ENCODE measurements at places on chromosomes 4 and X.
A peak's percentile ranks its signal among the peaks of the same experiment; 100 is the strongest.

GRCh38 chrX:48645669-48646068, 37.9 kb upstream of the WAS start:
- DNase-seq, result no peak

- no peak for DNase-seq
Measured at GRCh38 chr4:121574618-121575017, 122.2 kb downstream of the ANXA5 start.

DNA sequence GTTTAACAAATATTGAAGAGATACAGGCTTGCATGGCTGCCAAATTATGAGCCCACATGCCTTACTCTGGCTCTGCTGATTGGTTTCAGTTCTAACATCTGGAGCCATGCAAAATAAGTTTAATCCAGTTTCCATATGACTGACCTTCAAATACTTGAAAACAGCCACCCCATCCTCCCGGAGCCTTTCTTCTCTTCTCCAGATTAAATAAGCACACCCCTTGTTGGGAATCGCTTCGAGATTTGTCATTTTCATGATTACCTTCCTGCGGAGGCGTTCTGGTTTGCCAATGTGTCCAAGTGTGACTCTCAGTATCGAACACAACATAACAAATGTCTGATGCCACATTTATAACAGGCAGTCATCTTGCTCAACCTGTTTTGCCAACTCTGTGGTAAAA, 101.6 kb upstream of the JADE1 start:
- no peak for DNase-seq

DNA sequence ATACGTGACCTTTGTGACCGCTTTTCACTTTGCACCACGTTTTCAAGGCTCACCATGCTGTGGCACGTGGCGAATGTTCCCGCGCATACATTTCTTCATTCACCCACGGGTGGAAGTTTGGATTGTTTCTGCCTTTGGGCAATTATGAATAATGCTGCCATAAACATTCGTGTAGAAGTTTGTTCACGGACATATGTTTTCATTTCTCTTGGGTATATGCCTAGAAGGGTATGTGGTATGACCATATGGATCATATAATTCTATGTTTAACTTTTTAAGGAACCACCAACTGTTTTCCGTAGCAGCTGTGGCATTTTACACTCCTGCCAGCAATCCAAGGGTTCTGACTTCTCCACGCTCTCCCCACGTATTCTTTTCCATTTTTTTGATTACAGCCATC, 60.9 kb upstream of the MXD4 start:
- no peak for DNase-seq

DNA sequence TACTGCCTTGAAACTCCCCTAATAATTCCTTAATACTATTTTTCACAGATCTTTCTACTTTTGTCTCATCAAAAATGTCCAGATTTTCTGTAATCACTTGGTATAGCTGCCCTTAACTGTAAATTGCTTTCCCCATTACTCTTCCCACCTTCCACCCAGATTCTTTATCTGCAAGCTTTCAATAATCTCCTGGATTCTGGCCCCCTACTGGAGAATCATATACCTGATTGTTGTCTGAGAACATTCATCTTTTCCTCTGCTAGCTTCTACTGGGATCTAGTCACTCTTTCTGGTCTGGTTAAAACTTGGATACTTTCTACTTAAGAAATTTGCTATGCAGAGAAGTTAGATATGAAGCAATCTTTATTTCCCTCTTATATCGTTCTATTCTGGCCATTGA, 552.6 kb downstream of the PCDH19 start:
- no peak for DNase-seq

DNA sequence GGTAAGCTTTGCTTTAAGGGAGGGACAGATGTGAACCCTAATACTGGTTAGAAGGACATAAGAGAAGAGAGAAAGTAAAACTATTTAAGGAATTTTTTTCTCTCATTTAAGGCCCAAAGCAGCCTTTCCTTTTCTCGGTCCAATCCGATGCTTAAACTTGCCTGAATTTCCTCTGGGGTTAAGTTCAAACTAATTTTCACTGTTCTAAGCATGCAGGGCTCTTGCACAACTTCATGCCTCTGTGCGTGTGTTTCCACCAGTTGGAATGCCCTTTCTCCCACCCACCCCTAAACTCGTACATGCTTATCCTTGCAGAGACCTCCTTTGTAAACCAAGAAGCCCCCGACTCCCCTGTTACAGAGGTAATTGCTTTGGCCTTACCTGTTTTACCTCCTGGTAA, 204.7 kb downstream of the CBR4 start:
- DNase-seq, result no peak

DNA sequence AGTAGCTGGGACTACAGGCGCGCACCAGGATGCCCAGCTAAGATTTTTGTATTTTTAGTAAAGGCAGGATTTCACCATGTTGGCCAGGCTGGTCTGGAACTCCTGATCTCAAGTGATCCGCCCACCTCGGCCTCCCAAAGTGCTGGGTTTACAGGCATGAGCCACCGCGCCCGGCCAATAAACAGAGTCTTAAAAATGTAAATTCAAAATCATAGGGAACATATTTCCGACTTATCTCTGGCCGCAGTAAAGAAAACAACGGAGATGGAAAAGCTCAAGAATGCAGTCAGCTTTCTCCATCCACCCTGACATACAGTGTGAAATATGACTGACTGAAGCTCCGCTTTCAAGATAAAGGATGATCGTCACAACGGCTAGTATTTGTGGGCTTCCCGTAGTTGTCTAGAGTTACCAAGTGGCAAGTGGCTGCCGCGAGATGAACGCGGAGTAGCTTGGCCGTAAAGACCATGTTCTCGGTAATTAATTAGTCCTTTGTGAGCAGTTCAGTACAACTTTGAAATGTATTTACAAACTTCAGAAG, 495.1 kb upstream of the FAT1 start:
- no peak for DNase-seq

DNA sequence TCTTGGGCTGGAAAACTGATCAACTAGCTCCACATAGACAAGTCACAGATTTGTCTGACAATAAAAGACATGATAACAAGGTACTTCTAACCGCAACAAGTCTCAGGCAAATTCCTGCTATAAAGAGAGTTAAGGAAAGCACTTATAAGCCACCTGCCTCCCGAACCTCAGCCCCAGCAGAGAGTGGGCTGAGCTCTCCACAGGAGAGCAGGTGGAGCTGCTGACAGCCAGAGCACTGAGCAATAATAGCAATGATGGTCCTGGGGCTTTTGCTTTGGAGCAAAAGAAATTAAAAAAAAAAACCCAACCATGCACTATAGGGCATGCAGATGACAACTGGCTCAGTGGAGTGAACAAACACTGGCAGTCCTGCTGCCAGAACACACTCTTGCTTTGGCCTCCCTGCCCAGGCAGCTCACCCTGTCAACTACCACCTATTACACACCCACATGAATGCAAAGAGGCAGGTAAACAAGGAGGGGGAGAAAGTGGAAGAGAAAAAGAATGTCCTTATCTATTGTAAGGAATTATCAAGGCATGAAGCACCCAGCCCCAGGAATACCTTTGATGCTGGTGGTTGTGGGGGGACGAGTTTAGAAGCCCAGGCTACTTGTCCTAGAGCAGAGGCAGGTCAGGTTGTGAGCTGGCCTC, 135.8 kb upstream of the DGKK start:
- DNase-seq, result no peak

DNA sequence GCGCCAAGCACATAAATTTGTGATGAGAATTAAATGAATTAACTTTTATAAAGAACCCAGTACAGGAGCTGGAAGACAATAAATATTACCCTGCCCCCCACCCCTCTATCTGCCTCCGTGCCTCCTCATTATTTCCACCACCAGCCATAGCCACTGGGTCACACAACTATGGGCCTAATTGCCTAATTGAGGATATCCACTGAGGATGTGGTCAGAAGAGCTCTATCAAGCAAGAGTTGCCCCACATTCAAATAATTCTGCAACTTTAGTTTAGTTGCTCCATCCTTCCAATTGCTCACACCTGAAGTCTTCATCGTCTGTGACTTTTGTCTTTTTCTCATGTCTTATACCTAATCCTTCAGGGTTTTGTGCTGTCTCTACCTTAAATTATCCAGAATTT, 9.5 kb upstream of the CXCL8 start:
- no peak for DNase-seq

GRCh38 chr4:188976644-188977115, 837.4 kb downstream of the TRIML1 start:
- peak; percentile 57 for DNase-seq

GRCh38 chrX:129360175-129360574, 163.1 kb downstream of the SMARCA1 start:
- peak; percentile 53 for DNase-seq

DNA sequence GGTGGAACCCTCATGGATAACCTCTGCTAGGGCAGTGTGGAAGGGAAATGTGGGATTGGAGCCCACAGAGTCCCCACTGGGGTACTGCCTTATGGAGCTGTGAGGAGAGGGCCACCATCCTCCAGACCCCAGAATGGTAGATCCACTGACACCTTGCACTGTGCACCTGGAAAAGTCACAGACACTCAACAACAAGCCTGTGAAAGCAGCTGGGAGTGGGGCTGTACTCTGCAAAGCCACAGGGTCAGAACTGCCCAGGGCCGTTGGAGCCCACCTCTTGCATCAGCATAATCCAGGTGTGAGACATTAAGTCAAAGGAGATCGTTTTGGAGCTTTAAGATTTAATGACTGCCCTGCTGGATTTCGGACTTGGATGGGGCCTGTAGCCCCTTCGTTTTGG, 11.6 kb downstream of the ARMCX5 start:
- DNase-seq, result no peak

- no peak for DNase-seq
Measured at GRCh38 chrX:136652822-136653723, 5.1 kb downstream of the CD40LG start.

DNA sequence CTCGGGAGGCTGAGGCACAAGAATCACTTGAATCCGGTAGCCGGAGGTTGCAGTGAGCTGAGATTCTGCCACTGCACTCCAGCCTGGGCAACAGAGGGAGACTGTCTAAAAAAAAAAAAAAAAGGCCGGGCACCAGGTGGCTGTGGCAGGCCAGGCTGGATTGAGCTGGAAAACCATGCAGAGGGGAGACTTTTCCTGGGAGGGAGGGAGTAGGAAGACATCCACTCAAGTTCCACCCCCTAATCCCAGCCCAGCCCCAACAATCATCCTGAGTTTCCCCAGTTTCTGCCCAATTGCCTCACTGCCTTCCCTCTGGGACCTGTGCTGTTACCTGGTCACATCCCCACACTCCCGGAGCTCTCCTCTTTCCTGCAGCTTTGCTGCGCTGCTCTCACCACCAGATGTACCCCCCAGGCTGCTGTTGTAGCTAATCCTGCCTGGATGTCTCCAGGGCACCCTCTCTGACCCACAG, 9.0 kb upstream of the TSPYL2 start:
- DNase-seq, result no peak

- DNase-seq, result no peak
Measured at GRCh38 chr4:171834640-171835039, 21.4 kb downstream of the GALNTL6 start.

- DNase-seq, result peak; percentile 85
Measured at GRCh38 chr4:112234952-112235609, 3.5 kb downstream of the AP1AR start.

GRCh38 chr4:128550060-128550459, 259.4 kb upstream of the JADE1 start:
- no peak for DNase-seq

DNA sequence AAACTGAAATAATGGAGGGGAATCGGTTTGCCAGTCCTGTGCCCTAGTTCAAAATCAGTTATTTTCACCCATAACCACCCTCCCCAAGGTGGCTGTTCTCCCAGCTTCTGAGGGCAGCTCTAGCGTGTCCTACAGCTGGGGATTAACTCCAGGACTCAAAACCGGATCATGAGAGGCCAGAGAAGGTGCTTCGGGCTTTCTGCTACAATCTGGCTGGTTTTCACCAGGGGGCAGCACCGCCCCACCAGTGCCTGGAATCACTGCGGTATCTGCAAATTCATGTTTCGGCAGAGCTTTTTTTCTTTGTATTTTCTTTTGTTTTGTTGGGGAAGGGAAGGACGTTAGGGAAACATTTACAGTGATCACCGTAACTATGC, 28.4 kb downstream of the PDHA1 start:
- peak; percentile 80 for DNase-seq

DNA sequence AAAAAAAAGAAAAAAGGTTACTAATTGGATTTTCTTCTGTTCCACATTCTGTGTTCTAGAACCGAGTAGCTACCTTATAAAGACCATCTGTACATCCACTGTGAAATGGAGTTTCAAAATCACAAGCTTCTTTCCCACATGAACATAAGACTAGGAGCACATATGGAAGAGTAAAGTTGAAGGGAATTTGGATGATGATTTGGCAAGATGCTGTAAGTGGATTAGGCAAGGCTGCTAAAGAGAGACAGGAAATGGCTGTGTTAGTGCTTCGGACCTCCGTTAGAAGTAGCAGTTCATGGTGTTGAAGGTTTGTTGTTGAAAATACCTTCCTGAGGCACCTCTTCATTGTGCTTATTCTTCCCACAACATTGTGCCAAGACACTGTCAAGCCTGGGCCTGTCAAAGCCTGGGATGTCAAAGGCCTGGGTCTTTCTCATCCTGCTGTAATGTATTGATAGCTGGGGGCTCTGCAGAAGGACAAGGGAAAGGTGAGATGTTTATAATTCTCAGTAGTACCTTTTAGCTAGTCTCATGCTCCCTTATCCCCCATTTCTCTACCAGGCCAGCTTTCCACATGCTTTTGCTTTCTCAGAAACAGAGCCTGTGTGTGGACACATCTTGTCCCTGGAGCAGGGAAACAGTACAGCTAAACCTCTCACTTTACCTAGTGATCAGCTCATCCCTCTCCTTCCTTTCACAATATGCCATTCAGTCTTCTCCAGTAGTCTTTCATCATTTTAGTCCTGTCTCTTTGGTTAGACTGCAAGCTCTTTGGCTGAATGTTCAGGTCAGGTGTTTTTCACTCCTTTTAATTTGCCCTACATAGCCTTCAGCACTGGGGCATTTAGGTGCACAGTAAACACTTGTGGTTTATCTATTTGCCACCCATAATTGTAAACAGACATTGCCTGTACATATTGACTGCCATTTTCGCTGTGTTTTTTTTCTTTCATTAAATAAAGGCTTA, 37.9 kb upstream of the CYP2U1 start:
- no peak for DNase-seq

DNA sequence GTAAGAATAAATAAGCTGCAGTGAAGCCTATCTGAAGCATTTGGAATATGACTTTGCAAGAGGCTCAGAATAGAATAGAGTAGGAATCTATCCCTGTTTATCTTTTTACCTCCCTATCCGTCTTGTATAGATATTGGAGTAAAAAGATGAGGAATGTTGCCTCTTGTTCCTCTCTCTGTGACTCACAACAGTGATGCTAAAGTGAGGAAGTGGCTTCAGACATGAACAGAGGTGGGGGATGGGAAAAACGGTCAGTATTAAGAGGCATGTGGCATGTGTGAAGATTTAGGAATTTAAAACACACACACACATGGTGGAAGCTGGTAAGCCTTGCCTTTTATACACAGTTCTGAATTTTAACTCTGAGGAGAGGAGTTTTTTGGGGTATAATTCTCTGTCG, 3.8 kb upstream of the DCAF4L1 start:
- DNase-seq, result no peak

- DNase-seq, result peak; percentile 13
Measured at GRCh38 chr4:99447079-99447478, 11.9 kb upstream of the ADH7 start.

DNA sequence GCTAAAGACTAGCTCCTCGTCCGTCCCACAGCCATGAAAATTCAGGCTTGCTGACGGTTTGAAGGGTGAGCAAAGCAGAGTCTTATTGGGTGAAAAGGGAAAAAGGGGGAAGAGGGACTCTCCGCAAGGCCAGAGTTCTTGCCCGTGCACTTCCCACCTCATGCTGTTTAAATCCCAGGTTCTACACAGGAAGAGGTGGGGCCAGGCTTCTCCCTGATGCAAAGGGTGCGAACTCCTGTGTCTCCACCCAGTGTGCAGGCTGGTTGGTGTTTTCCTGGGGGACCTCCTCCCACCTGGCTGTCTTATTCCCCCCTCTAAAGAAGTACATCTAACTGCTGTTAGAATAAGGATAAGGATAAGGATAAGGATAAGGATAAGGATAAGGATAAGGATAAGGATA, 18.0 kb upstream of the LANCL3 start:
- no peak for DNase-seq

Measured in hepatocyte (in vitro differentiated cells).